ENCODE measurements at places on chromosomes 4 and X.

DNA sequence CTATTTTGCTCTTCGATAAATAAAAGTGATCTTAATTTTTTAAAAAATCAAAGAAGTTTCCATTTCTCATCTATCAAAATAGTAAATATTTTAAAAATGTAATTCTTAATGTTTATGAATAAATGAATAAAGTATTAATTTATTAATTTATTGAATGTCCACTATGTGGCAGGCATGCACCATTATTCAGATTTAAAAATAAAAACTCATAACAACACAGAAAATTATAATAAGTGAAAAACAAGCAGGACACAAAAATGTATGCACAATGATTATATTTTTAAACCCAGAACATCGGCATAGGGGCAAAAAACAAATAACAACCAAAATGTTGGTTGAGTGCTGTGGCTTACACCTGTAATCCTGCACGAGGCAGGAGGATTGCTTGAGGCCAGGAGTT lies 5.3 kb upstream of the PYURF start:
- no peak for DNase-seq

DNA sequence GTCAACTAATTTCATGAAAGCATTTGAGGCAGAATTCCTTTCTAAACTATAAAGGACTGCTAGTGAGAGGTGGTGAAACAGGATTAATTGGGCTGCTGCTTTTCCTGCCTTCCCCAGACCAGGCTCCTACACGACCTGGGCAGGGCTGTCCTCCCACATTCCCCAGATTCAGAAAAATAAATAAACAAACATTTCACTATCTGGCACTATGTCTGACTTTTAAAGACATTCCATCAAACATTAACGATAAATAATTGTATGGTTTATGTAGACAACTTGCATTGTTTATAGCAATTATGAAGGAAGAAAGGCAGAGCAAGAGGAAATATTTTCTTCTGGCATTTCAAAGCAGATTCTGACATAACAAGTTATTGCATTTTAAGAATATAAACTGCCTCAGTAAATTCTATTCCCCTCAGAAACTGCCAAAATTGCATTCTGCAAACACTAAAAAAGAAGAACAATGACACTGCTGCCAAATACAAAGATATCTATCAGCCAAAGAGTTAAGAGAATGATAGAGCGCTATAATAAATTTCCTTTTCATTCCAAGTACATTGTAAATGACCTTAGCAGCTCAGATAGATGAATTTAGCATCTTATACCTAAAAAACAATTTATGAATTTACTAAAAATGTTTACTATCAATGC lies 214.7 kb upstream of the INTU start:
- DNase-seq, result no peak

- no peak for DNase-seq
Measured at GRCh38 chr4:181008164-181008563, 1235.0 kb upstream of the TENM3 start.

GRCh38 chr4:152500800-152501434 lies 35.0 kb downstream of the FBXW7 start:
- peak; percentile 84 for DNase-seq

GRCh38 chr4:176840166-176840565 lies 47.4 kb upstream of the VEGFC start:
- DNase-seq, result peak; percentile 15

- no peak for DNase-seq
Measured at GRCh38 chr4:87961993-87962392, 13.5 kb upstream of the SPP1 start.

DNA sequence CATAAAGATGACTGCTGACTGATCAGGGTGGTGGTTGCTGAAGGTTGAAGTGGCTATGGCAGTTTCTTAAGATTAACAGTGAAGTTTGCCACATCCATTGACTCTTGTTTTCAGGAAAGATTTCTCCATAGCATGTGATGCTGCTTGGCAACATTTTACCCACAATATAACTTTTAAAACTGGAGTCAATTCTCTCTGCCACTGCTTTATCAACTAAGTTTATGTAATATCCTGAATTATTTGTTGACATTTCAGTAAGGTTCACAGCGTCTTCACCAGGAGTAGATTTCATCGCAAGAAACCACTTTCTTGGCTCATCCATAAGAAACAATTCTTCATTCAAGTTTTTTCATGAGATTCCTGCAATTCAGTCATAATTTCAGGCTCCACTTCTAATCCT lies 166.5 kb upstream of the SPRY1 start:
- DNase-seq, result no peak

- no peak for DNase-seq
Measured at GRCh38 chrX:47776292-47777006, 60.3 kb upstream of the ZNF81 start.

GRCh38 chr4:159526172-159526571 lies 423.3 kb downstream of the RAPGEF2 start:
- DNase-seq, result no peak

- DNase-seq, result no peak
Measured at GRCh38 chr4:151052785-151053184, 37.7 kb upstream of the LRBA start.

GRCh38 chr4:16337936-16338335 lies 111.7 kb upstream of the TAPT1 start:
- no peak for DNase-seq

GRCh38 chr4:154738426-154738825 lies 5.4 kb upstream of the LRAT start:
- no peak for DNase-seq

DNA sequence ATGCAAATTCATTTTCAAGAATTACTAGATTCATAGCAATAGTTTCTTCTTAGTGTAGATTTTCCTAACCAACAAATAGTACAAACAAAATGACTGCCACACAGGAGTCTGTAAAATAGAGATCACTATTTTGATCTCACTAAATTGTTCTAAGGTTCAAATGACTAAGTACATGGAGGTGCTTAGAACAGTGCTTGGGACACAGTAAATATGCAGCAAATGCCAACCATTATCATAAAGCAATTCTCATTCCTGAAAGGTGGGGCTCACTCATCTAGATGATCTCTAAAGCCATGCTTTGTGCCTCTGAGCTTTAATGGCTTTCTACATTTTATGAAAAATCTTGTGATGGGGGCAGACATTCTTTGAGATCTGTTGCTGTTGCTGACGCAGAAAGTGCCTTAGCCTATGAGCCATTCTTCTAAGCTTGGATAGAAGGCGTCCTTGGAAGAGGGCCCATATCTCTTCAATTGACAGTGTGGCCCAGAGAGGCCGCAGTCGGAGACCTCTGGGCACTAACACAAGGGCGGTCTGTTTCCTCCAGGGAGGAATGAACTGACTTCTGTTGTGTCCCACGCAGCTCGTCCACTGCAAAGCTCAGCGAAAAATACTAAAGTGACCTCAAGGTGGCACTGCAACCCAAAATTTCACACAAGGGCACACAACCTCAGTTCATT lies 23.5 kb downstream of the TLR10 start:
- DNase-seq, result peak; percentile 83

- DNase-seq, result no peak
Measured at GRCh38 chr4:26884026-26884425, 23.4 kb downstream of the STIM2 start.

DNA sequence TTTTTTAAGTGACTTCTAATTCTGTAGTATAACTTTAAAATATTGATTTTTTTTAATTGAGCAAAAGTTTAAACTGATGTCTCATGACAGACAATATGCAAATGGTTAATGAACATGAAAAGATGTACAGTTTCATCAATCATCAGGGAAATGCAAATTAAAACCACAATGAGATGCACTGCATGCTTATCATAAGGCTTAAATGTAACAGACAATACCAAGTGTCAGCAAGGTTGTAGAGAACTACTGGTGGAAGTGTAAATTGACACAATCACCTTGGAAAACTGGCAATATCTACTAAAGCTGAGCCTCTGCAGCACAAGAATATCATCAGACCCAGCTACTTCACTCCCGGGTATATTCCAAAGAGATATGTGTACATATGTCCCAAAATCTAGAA lies 70.2 kb upstream of the DAPP1 start:
- DNase-seq, result no peak

GRCh38 chr4:80492761-80493160 lies 157.2 kb downstream of the CFAP299 start:
- no peak for DNase-seq

DNA sequence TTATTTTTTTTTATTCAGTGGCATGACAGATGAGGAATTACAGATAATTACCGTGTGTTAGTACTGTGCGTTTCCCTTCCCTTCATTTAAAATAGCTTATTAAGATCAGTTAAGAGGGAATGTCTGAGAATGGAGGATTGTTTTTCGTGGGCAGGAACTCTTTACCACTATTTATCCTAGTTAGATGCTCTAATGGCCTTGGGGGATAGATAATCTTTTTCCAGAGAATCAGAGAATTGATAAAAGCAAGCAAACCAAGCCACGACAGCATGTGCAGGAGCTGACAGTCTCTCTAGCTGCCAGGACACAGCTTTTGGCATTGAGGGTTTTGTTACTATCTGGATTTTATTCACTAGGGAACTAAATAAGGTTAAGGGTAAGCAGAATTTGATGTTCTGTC lies 128.7 kb downstream of the DCLK2 start:
- DNase-seq, result no peak

- DNase-seq, result no peak
Measured at GRCh38 chr4:16995451-16995850, 97.0 kb upstream of the LDB2 start.

DNA sequence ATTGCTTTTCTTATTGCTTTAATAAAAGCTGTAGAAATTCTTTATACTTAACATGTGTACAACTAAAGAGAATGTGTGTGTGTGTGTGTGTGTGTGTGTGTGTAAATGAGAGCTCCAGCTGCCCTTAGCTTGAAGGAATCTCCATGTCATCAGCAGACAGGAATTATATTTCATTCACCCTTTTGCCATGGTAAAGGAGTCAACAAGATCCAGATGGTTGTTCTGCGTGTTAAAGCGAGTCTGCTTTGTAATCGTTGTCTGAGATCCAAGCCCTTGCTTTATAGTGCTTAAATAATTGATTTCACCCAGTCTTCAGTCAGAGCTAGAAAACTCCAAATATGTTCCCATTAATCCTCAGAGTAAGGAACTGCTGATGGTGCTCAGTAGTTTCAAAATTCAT lies 285.5 kb downstream of the PDGFC start:
- no peak for DNase-seq

DNA sequence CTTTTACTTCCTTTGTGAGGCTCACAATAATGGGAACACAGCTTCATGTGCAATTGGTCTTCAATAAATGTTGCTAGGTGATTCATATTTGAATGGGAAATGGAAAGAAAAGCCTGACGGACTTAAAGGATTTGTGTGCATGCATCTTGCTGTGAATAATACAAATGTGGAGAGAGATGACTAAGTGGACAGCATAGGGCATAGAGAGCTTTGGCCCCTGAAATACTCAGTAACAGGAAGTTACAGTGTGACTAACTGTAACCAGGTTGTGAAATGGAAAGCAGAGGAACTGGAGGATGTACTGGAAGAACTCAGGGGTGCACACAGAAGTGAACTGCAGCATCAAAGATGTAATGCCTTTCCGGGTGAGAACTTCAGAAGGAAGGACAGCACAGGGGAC lies 206.7 kb downstream of the MGST2 start:
- DNase-seq, result peak; percentile 48

DNA sequence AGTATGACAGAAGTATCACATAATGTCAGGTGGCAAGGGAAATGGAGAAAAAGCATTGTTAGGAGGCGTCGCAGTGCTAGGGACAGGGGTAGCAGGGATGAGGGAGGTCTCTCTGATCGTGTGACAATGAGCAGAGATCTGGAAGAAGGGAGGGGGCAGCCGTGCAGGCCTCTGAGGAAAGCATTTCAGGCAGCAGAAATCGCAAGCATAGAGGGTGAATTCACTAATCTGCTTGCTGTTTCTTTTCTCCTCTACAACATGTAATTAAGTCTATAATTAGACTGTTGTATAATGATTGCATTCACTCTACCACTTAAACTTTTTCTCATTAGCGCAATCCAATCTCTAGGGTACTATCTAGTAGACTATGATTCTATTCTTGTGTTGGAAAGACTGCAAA lies 9.1 kb downstream of the CYP4V2 start:
- no peak for DNase-seq

DNA sequence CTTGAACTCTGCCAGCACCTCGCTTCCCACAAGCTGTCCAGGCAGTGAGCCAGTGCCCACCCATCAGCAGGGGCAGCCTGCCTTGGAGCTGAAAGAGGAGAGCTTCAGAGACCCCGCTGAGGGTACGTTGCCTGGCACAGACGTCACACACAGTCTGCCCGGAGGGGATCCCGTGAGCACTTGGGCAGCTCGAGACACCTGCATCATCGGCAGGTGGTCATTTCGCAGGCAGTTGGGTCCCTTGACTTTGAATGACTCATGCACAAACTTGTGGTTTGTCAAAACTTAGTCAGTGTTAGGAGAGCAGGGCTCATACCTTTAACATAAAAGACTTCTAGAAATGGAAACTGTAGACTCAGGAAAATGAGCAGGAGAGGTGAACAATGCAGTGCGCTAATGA lies 9.9 kb downstream of the TACC3 start:
- DNase-seq, result no peak

- peak; percentile 69 for DNase-seq
Measured at GRCh38 chr4:124641715-124642381, 70.7 kb downstream of the ANKRD50 start.

DNA sequence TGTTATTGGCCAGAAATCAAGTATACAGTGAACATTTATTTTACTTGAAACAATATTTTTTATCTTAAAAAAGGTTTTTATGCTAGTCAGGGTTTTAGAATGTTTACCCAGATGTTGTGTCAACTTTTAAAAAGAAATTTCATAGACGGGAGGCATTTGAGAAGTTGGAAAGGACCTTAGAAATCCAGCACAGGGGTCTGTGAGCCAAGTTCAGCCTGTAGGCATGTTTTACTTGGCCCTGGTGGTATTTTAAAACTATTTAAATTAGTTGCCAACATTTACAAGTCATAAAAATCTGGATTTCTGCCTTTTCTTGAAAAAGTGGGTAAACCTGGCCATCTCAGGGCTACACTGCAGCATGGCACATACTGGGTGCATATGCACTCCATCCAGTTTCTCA lies 25.5 kb upstream of the FHL1 start:
- DNase-seq, result no peak

- peak; percentile 63 for DNase-seq
Measured at GRCh38 chrX:49919617-49920016, 2.8 kb upstream of the CLCN5 start.

- peak; percentile 65 for DNase-seq
Measured at GRCh38 chr4:102862016-102862415, 6.8 kb upstream of the CISD2 start.

GRCh38 chr4:127469959-127470809 lies 162.6 kb upstream of the INTU start:
- no peak for DNase-seq

- no peak for DNase-seq
Measured at GRCh38 chrX:68847172-68847571, 18.4 kb downstream of the EFNB1 start.

GRCh38 chrX:30576881-30577280 lies 685 bp downstream of the TASL start:
- peak; percentile 51 for DNase-seq

DNA sequence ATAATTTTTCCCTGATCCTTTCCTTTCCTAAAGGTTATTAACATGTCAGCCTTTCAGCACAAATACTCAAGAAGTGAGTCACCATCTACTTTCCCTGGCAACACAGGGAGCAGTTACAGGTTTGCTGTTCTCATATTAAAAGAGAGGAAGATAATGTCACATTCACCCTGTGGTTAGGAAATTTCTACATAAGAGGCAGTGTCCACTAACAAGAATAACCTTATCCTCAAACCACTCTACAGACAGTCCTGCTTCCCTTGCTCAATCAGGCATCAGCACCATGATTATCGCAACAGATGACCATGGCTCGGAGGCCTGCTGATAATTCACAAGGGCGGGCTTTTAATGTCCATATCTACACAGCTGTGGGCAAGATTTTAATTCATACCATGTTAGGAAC lies 30.9 kb downstream of the RNF150 start:
- no peak for DNase-seq

GRCh38 chr4:19694812-19695211 lies 556.9 kb upstream of the SLIT2 start:
- no peak for DNase-seq

Measured in KBM-7 (cell line).